ENCODE measurements at places on chromosomes 6 and 20.

- DNase-seq, result no peak
Observed at GRCh38 chr6:138498629-138499302, 528 bp downstream of the NHSL1 start.

GRCh38 chr20:9144643-9145042 lies 75.8 kb downstream of the PLCB4 start:
- no peak for DNase-seq

DNA sequence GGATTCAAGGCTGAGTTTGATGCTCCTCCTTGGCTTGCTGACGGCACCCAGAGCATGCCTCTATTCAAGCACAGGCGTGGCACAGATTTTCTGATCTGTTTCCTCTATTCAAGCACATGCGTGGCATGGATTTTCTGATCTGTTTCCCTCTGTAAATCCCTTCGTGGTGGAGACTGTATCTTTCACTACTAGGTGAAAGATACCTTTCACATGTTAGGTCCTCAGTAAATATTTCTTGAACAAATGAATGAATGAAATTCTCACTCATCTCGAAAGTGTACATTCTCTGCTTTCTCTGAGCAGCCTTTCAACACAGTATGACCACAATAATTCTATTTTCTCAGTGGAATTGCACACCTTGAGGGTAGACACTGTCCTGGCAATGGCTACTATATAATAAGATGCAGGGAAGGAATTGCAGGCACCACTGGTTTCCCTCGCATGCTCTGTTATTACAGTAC lies 72.6 kb upstream of the F13A1 start:
- no peak for DNase-seq

GRCh38 chr6:148426317-148426977 lies 83.8 kb downstream of the SASH1 start:
- DNase-seq, result no peak

DNA sequence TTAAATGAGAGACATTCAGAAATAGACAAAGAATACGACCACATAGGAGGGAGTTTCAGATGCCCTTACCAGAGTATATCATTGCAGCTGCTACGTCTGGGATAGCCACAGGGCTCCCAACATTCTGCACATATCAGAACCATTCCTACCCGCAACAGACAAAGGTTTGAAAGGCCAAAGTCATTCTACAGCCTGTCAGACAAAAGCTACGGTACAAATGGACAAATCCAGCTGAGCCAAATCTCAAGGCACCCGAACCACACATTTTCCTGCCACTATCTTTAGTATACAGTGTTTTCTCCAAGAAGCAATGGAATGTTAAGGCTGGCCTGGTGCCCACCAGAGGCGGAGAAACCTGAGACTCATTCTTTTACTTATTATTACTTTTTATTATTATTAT lies 30.5 kb upstream of the LYRM2 start:
- DNase-seq, result no peak

DNA sequence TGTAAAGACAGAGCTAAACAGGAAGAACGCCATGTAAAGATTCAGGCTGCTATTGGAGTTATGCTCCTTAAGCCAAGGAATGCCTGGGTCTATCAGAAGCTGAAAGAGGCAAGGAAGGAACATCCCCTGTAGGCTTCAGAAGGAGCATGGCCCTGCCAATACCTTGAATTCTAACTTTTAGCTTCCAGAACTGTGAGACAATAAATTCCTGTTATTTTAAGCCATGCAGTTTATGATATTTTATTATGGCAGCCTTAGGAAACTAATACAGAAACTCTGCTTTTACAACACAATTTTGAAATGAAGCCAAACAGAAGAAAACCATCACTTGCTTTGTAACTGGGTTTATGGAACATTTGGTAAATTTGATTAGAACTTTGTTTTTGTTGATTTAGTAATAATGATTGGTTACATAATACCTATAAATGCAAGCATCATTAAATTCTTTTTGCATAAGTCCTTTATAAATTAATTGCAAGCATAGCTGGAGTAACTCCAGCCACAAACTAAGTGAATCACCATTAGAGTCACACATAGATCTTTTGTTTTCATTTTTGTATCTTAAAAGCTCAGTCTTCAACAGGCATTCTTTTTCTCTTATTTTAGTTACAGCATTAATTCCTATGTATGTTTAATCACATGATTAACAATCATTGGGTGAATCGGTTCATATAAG lies 33.5 kb upstream of the TSPYL1 start:
- DNase-seq, result no peak

GRCh38 chr20:33846291-33846935 lies 35.3 kb downstream of the CHMP4B start:
- no peak for DNase-seq

DNA sequence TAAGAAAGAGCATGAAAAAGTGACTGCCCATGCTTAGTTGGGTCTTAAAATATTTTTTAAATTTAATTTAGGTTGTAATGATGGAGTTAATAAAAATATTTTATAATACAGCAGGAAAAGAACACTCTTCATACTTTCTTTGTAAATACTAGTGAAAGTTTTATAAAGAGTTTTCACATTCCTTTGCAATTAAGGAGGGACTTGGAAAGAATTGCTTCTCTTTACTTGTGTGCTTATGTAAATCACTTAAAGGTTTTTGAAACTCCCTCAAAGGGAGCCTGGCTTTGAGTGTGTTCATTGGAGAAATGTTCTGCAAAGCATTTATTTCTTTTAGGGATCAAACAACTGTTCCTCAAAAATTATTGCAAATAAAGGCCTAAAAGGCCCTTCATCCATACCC lies 11.6 kb upstream of the TFAP2B start:
- DNase-seq, result no peak

DNA sequence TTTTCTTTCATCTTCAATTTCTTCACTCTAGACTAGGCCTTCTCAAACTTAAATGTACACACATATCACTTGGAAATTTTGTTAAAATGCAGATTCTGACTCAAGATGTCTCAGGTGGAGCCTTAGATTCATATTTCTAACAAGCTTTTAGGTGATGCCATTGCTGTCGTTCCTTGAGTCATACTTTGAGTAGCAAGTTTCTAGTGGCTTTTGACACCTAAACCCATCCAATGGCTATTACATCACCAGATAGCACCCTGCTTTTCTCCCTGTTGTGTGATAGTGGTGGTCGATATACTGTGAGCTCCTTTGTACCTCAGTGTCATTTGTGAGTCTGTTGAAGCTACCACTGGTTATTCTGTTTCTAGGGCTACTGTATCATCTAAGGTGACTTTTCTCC lies 34.8 kb upstream of the BAG2 start:
- no peak for DNase-seq

DNA sequence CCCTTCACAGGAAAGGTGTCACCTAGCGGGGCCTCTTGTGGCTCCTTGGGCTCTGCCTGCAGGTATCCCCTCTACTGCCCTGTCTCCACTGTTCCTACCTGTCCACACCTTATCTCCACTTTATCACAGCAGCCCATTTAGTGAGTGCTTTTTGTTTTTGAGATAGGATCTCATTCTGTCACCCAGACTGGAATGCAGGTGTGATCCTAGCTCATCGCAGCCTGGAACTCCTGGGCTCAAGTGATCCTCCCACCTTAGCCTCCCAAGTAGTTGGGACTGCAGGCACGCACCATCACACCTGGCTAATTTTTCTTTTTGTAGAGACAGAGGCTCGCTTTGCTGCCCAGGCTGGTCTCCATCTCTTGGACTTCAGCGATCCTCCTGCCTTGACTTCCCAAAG lies 48.0 kb downstream of the BCAS4 start:
- DNase-seq, result no peak

DNA sequence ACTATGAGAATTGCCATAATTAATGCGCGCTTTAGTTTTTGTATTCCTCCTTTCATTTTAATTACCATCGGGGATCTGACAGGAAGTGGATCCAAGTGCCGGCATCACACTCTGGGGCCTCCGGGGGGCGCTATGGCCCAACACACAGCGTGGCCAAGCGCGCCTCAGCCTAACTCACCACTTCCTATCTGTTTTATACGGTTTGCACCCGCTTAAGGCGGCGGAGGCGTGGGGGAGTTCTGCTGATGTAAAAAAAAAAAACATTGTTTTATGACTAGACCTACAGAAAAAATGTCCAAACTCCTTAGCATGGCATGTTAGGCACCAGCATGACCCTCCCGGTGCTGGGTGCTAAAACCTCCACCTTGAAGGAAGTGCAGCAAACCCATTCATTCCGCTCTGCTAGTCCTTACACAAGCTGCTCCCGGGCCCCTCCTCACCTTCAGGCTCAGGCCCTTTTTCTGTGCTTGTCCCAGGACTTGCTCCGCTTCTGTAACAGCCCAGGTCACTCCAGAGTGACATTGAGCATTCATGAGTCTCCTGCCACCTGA lies 4.5 kb upstream of the EBF4 start:
- peak; percentile 83 for DNase-seq

DNA sequence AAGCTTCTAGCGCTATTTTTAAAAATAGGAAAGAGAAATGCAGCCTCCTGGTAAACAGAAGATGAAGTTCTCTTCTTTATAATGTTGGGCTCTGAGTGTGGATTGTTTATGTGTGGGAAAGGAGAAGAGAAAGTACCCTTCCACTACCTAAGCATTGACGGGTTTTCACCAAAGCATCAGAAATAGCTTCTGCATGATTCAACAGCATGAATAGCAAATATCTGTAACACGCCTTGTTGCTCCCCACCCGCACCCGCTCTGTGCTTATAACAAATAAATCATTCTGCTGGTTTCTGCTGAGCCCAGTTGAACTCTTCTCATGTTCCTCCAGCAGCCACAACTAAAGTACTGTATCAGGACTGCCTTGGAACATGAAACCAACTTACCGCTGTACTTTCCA lies 20.7 kb downstream of the TXLNB start:
- DNase-seq, result no peak

DNA sequence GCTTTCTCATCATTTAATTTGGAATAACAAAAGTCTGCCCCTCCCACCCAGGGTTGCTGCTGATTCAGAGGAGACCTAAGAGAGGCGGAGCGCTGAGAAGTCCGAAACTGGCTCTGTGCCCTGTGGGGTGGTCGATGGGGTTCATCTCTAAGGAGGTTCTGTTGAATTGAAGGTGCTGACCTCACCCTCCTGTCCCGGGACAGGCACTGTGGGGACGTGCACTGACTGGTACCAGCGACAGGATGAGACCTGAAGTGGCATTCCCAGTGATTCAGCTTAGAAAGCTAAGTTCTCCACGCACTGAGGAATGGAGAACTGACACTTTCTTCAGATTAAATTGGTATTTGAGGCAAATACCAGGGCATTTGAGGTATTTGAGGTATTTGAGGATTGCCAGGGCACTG lies 1.3 kb downstream of the GUCA1B start:
- DNase-seq, result no peak

- no peak for DNase-seq
Observed at GRCh38 chr6:46356543-46356942, 134.7 kb downstream of the RCAN2 start.

DNA sequence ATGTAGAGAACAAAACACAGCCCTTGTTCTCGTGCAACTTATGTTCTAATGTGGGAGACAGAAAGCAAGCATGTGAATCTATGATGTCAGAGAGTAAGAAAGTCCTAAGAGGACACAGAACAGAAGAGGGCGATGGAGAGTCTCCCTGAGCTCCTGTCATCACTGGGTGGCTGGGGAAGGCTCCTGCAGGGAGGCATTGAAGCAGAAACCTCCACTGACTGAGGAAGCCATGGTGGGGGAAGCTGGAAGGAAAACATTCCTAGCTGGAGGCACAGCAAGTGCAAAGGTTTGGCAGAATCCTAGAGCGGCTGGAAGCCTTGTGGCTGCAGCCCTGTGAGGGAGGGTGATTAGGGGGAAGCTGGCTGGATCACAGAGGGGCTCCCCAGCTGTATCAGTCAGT lies 248.0 kb downstream of the CDH26 start:
- DNase-seq, result no peak

DNA sequence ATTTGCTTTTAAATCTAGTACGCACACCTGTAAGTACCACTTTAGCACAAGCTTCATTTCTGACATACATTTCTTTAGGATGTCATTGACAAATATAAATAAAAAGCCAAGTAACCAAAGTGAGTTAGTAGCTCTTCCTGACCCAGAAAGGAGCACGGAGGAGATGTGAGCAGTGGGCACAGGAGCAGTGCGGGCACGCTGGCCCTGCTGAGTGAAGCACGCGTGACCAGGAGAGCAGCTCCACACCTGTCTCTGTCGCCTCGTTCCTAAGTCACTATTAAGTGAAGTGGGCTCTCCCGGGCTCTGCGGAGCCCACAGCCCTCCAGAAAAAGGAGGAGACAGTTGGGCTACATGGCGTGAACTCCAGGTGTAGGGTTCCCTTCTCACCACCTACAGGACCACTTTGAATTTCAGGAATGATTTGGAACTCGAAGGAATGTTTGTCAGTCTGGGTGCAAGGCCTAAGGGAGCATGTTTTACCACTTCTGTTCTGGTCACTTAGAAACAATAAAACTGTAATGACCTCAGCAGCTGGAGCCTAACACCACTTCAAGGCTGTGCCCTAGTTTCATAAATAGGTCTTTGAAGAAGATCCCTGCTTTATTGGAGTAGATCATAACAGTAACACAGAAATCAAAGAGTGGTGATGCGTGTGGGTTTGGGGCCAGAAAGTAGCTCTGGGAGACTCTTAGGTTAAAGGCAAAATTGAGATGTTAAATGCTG lies 95.9 kb downstream of the FAM120B start:
- DNase-seq, result no peak

DNA sequence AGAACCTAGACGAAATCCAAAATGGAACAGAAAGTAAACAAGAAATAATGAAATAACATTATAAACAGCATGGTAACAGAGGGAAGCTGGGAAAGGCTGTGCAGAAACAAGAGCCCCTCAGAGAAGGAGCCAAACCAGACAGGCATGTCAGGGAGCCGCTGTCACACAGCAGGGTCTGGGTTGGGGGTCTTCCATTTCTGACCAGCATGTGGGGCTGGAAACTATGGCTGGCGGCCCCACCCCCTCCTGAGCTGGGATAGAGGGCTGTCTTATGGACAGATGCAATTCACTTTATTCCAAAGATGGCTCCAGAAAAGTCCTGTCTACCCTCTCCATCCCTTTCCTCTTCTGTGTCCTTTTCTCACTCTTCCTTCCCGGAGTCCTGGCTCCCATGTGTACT lies 27.3 kb downstream of the C6orf89 start:
- DNase-seq, result no peak

GRCh38 chr20:13771853-13772453 lies 12.8 kb downstream of the ESF1 start:
- DNase-seq, result no peak

DNA sequence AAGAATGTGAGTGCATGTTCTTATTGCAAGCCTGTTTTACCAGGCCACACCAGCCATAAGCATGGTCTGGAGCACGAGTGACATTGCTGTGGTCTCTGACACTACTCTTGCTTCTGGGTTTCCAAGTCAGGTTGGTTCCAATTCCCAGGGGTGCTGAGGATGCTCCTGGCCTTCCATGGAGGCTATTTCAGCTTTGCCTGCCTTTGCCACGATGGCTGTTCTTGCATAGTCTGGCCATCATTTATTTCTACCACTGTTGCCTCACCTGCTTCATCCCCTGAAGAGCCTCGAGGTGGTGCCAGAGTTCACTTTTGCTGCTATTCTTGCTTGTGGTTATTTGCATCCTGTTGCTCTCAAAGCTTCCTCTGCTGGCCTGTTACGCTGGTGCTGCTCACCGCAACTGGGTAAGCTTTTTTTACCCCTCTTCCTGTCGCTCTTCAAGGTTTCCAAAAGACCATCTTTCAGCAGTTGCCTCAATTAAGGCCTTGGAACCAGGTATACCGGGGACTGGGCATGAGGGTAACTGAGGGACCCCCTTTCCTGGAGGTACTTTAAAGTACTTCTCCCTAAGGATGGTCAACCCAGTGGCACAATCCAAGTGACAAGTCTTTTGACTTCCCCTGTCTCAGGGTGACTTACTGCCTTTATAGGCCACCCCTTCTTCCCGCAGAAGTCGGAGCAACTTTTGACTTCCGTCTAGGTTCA lies 64.5 kb downstream of the AKAP7 start:
- peak; percentile 77 for DNase-seq
